ENCODE measurements at places on chromosomes 3 and 15.
A peak's percentile ranks its signal among the peaks of the same experiment; 100 is the strongest.

GRCh38 chr15:25664761-25665160, 198.4 kb downstream of the ATP10A start:
- DNase-seq: no peak

DNA sequence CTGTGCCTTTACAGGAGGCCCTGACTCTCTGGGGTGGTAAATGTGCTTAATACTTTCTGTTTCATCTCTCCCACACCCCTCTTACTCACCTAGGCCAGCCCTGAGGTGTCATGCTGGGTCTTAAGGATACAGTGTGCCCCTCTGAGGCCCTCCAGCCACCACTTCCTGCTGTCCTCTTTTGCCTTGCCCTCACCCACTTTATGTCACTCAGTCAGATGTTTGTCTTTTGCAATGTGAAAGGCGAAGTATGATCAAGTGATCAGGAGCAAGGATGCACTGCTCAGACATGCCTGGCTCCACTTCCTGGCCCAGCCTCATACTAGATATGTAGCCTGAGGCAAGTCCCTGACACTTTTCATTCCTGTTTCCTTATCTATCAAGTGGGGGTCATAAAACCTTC, 339.0 kb upstream of the NR2E3 start:
- DNase-seq: no peak

GRCh38 chr3:141294848-141295247, 63.2 kb downstream of the PXYLP1 start:
- DNase-seq: no peak

DNA sequence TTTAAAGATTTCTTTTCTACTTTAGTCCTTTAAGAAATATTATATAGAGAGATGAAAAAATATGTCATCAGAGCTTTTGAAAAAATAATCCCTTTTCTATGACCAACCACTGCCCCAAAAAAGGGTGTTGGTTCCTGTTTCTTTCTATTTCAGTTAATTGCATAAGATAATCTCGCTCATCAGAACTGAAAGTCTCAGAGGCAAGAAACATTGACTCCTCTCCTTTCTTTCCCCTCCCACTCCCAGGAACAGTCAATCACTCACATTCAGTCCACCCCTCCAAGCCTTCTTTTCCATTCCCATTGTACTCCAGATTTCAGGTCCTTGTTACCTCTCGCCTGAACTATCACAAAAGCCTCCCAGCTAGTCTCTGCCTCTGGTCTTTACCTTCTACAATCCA, 153.7 kb upstream of the ABI3BP start:
- DNase-seq: no peak

DNA sequence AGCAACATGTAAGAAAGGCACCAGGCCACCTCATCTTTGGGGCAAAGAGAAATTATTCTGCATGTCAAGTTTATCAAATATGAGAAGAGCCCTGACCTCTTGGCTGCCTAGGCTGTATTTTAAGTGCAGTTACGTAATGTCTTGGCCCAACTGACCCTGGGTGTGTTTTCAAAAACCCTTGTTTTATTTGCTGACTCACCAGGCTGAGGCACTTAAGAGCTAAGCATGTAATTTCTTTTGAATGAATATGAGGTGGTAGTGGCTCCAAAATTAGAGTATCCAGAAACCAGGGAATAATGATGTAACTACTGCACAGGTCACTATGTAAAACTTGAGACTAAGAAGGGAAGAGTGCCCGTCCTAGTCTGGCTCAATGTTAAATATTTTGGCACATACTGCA, 24.3 kb downstream of the PGPEP1L start:
- peak; percentile 16 for DNase-seq

GRCh38 chr3:44125246-44125645, 116.4 kb upstream of the TOPAZ1 start:
- DNase-seq: no peak
